ENCODE measurements at places on chromosomes 12 and 14. TPM values are rescaled to one million over a fixed set of nuclear protein-coding genes. Genes with fewer than 3 reads are reported as not detected.

- peaks cover 17% of the 10 kb centered on the region for H3K4me1 ChIP-seq
- no peak overlapping the region for H3K4me3 ChIP-seq
- DNase-seq, result no peak
These were observed 64.8 kb downstream of the PPFIBP1 start for GRCh38 chr12:27588776-27589175.

PRPF39 gene
- 45.4 TPM for total RNA-seq

GRCh38 chr12:4446335-4446734, 720 bp upstream of the FGF6 start:
- no peaks in the 10 kb centered on the region for H3K36me3 ChIP-seq
- peaks cover 2% of the 10 kb centered on the region for H3K27me3 ChIP-seq
- no peak for DNase-seq
- H3K4me1 ChIP-seq, result no peaks in the 10 kb centered on the region
- H3K4me3 ChIP-seq, result no peak overlapping the region

DNA sequence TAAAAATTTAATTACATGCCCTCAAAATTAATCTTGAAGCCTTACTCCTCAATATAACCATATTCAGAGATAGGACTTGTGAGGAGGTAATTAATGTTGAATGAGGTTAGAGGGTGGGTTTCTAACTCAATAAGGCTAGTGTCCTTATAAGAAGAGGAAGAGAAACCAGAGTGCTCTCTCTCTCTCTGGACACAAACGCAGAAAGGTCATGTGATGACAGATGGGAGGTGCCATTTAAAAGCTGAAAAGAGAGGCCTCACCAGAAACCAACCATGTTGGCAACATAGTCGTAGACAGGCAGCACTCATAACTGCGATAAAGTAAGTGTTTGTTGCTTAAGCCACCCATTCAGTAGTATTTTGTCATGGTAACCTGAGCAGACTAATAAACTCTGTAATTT, 378.5 kb upstream of the LMO3 start:
- DNase-seq, result no peak
- no peaks in the 10 kb centered on the region for H3K27me3 ChIP-seq
- H3K4me3 ChIP-seq, result no peak overlapping the region
- H3K27ac ChIP-seq, result no peak overlapping the region
- no peaks in the 10 kb centered on the region for H3K36me3 ChIP-seq

ZNF385A gene
- 1.1 TPM for total RNA-seq

INHBC gene
- total RNA-seq, result not detected

EEA1 gene
- 17.5 TPM for total RNA-seq

- no peak for DNase-seq
- H3K27me3 ChIP-seq, result peaks cover 4% of the 10 kb centered on the region
- no peaks in the 10 kb centered on the region for H3K4me1 ChIP-seq
- H3K4me3 ChIP-seq, result no peak overlapping the region
- no peak overlapping the region for H3K27ac ChIP-seq
These were observed 36.4 kb upstream of the SMOC1 start for GRCh38 chr14:69842686-69843420.

DNA sequence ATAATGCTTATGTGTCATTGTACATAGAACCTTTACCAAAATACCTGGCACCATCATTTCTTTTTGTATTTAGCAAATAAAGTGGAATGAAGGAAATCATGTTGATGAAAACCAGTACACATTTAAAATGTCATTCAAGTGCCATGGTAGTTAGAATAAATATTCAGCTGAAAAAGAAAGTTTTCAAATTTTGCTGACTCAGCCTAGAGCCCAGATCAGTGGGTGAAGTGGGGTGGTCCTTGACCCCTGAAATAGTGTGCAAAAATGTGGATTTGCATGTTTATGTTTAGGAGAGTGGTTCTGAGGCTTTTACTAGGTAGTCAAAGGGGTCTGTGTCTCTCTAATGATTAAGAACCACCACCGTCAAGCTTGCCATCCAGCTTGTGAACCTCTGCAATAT, 418.7 kb downstream of the ETNK1 start:
- no peak overlapping the region for H3K4me3 ChIP-seq
- no peak overlapping the region for H3K27ac ChIP-seq
- no peaks in the 10 kb centered on the region for H3K36me3 ChIP-seq
- no peaks in the 10 kb centered on the region for H3K4me1 ChIP-seq
- H3K27me3 ChIP-seq, result no peaks in the 10 kb centered on the region

DNA sequence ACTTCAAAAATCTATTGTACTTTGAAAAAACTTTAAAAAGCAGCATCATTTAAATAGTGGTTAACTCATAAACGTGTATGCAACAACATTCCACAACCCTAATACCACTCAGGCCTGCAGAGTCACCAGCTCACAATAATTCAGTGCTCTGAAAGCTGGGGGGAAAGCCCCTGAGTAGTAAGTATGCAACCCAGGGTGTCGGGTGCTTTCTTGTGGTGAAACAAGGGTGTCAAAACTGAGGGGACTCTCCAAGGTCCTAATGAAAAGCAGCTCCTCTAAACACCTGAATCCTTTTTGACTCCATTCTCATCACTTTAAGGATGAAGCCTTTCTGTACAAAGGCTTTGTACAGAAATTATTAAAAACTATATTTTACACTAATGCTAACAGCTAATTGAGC, 33.7 kb downstream of the FGFR1OP2 start:
- H3K4me1 ChIP-seq, result peaks cover 9% of the 10 kb centered on the region
- no peaks in the 10 kb centered on the region for H3K27me3 ChIP-seq
- DNase-seq, result peak; percentile 70
- H3K27ac ChIP-seq, result peak overlapping the region; percentile 44
- H3K4me3 ChIP-seq, result peak overlapping the region; percentile 9

- DNase-seq, result no peak
- no peaks in the 10 kb centered on the region for H3K36me3 ChIP-seq
- no peaks in the 10 kb centered on the region for H3K4me1 ChIP-seq
- no peak overlapping the region for H3K4me3 ChIP-seq
- H3K27me3 ChIP-seq, result no peaks in the 10 kb centered on the region
These were observed 90.7 kb downstream of the PLEKHA5 start for GRCh38 chr12:19220205-19220604.

- peaks cover 4% of the 10 kb centered on the region for H3K36me3 ChIP-seq
- peaks cover 9% of the 10 kb centered on the region for H3K4me1 ChIP-seq
- H3K4me3 ChIP-seq, result no peak overlapping the region
- no peak overlapping the region for H3K27ac ChIP-seq
These were observed 16.8 kb upstream of the RTRAF start for GRCh38 chr14:51972566-51972965.

GRCh38 chr12:71415336-71416231, 24.0 kb upstream of the LGR5 start:
- H3K4me3 ChIP-seq, result no peak overlapping the region
- no peaks in the 10 kb centered on the region for H3K4me1 ChIP-seq
- H3K27ac ChIP-seq, result no peak overlapping the region
- peaks cover 16% of the 10 kb centered on the region for H3K27me3 ChIP-seq
- DNase-seq, result no peak
- peaks cover 4% of the 10 kb centered on the region for H3K36me3 ChIP-seq

AACS gene
- 17.0 TPM for total RNA-seq

DNA sequence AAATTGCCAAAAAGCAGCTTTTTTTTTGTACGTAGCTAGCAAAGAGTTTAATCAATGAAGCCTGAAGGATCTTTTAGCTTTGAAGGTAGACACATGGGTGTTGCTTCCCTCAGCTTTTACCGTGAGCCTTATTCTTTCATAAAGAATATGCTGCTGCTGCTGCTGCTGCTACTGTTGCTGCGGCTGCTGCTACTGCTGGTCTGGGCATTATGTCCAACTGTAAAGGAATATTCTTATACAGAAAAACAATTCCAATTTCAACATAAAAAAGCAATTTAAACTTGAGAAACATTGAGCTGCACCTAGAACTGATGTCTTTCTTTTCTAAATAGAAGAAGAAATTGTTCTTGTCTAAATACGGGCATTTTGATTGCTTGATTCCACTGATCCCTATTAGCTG, 38.9 kb upstream of the PPP1R12A start:
- H3K27ac ChIP-seq, result no peak overlapping the region
- no peaks in the 10 kb centered on the region for H3K36me3 ChIP-seq
- H3K27me3 ChIP-seq, result no peaks in the 10 kb centered on the region

ADCY6 gene
- total RNA-seq, result 0.18 TPM

All from activated naive CD8-positive, alpha-beta T cell treated with anti-CD3 and anti-CD28 coated beads for 36 hours (primary cell).